ENCODE measurements at places on chromosomes 11 and 22. TPM values are rescaled to one million over a fixed set of nuclear protein-coding genes. Genes with fewer than 3 reads are reported as not detected.
A peak's percentile ranks its signal among the peaks of the same experiment; 100 is the strongest.

MYO7A gene
- total RNA-seq = not detected

GRCh38 chr11:126216526-126217305 is 5.1 kb downstream of the FAM118B start:
- no peak overlapping the region for H3K27ac ChIP-seq
- peaks cover 6% of the 10 kb centered on the region for H3K4me1 ChIP-seq
- no peaks in the 10 kb centered on the region for H3K27me3 ChIP-seq
- no peak for DNase-seq
- H3K4me3 ChIP-seq = no peak overlapping the region

BBS1 gene
- total RNA-seq = 39.1 TPM

MPZL2 gene
- total RNA-seq = not detected

DNA sequence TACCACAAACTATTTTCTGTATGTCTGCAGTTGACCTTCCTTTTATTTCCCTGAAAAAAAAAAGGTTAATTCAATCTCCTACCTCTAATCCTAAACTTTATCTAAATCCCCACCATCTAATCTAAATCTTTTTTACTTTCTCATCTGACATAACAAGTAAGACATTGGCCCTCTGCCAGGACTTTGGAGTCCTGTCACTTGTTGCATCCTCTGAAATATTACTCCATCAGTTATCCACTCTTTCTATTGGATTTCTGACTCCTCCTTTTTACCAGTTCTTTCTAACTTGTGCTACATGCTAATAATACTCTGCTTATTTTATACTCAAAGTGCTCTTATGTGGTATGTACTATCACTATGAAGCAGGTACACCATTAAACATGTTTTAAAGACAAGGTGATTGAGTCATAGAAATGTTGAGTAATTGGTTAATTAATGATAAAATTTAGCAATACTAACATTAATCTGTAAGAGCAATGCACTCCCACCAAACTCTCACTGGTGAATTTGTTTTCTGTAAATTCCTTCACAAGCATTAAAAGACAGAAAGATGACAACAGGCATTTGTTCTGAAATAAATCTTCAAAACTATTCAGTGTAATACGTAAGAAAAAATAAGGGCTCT is 914.2 kb upstream of the RAG2 start:
- H3K27ac ChIP-seq = no peak overlapping the region
- no peaks in the 10 kb centered on the region for H3K36me3 ChIP-seq
- H3K4me3 ChIP-seq = no peak overlapping the region
- H3K27me3 ChIP-seq = no peaks in the 10 kb centered on the region
- no peaks in the 10 kb centered on the region for H3K4me1 ChIP-seq

GRCh38 chr11:19959648-19960059 is 200.6 kb downstream of the DBX1 start:
- peaks cover 17% of the 10 kb centered on the region for H3K4me1 ChIP-seq
- DNase-seq = no peak
- no peak overlapping the region for H3K4me3 ChIP-seq
- no peak overlapping the region for H3K27ac ChIP-seq
- peaks cover 6% of the 10 kb centered on the region for H3K36me3 ChIP-seq
- no peaks in the 10 kb centered on the region for H3K27me3 ChIP-seq

LSP1 gene
- total RNA-seq = not detected

DNA sequence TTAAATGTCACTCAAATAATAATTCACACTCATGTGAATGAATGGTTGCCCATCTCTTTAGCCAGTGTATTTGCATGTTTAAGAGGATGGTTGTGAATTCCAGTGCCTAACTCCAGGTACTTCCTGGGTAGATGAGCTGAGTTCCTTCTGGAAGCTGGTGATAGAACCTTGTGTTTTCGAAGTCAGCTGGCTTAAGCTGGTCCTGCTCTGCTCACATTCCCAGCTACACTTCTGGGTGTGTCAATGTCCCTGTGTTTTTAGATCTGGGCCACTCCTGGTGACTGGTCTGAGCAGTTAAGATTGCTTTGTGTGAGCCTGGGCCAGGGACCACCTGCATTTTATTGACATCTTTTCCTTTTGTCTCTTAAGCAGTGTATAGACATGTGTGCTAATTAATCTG is 10.6 kb downstream of the TEAD1 start:
- H3K4me3 ChIP-seq = no peak overlapping the region
- no peaks in the 10 kb centered on the region for H3K27me3 ChIP-seq
- H3K36me3 ChIP-seq = no peaks in the 10 kb centered on the region
- peaks cover 78% of the 10 kb centered on the region for H3K4me1 ChIP-seq
- H3K27ac ChIP-seq = peak overlapping the region; percentile 75

- no peaks in the 10 kb centered on the region for H3K36me3 ChIP-seq
- peaks cover 37% of the 10 kb centered on the region for H3K27me3 ChIP-seq
- DNase-seq = no peak
- no peak overlapping the region for H3K27ac ChIP-seq
- no peak overlapping the region for H3K4me3 ChIP-seq
Measured at GRCh38 chr11:114057605-114058004, 1.9 kb upstream of the ZBTB16 start.

GRCh38 chr22:17581631-17582030 is 18.3 kb downstream of the SLC25A18 start:
- H3K27me3 ChIP-seq = no peaks in the 10 kb centered on the region
- 0 out of 2 replicates have a peak, but pooled peaks cover 5% of the 10 kb centered on the region for H3K4me1 ChIP-seq
- H3K27ac ChIP-seq = no peak overlapping the region
- DNase-seq = no peak
- no peak overlapping the region for H3K4me3 ChIP-seq
- no peaks in the 10 kb centered on the region for H3K36me3 ChIP-seq

OAF gene
- total RNA-seq = 116 TPM

DNA sequence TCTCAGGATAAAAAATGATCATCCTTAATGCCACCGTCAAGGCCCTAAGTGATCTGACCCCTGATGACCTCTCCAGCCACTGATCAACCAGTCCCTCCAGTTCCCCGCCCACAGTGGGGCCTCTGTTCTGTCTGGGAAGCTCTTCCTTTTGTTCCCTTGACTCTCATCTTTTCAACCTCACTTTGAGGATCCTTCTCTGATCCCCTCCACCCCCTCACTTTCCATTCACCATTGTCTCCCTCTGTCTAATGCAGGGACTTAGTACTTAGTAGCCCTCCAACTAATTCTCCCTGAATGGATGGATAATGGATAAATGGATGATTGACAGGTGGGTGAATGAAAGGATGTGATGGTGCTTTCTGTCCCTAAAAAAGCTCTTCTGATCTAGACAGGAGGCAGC is 45.6 kb downstream of the C11orf58 start:
- H3K4me1 ChIP-seq = peaks cover 21% of the 10 kb centered on the region
- no peak for DNase-seq
- no peak overlapping the region for H3K27ac ChIP-seq

- H3K4me1 ChIP-seq = peaks cover 4% of the 10 kb centered on the region
- DNase-seq = no peak
- H3K27ac ChIP-seq = no peak overlapping the region
- H3K4me3 ChIP-seq = no peak overlapping the region
- no peaks in the 10 kb centered on the region for H3K27me3 ChIP-seq
Measured at GRCh38 chr11:46666516-46666915, 33.9 kb downstream of the ARHGAP1 start.

RIBC2 gene
- 0.25 TPM for total RNA-seq

APOBEC3A gene
- total RNA-seq = not detected

- peaks cover 25% of the 10 kb centered on the region for H3K4me1 ChIP-seq
- H3K4me3 ChIP-seq = no peak overlapping the region
- no peaks in the 10 kb centered on the region for H3K36me3 ChIP-seq
- no peak for DNase-seq
- H3K27me3 ChIP-seq = 0 out of 2 replicates have a peak, but pooled peaks cover 4% of the 10 kb centered on the region
Measured at GRCh38 chr11:114160894-114161293, 101.4 kb downstream of the ZBTB16 start.

FLRT1 gene
- not detected for total RNA-seq

DNA sequence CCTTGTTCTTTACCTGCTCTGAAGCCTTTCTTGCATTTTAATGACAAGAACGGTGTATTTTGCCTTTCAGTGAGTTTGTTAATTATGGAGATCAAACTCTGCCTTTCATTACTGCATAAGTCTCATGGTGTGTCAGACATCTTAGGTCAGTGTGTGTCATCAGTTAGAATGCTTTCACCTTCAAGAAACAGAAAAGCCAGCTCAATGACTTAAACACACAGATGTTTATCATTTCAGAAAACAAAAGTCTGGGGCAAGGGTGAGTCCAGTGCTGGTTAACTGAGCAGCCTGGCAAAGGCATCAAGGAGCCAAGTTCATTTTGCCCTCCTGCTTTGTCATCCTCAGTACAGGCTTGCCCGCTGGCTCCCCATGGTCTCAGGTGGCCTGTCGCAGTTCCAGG is 54.5 kb downstream of the PACS1 start:
- no peaks in the 10 kb centered on the region for H3K36me3 ChIP-seq
- peak; percentile 88 for DNase-seq
- H3K4me1 ChIP-seq = peaks cover 64% of the 10 kb centered on the region
- H3K27me3 ChIP-seq = no peaks in the 10 kb centered on the region

GRCh38 chr22:23745791-23746190 is 5.1 kb downstream of the ZNF70 start:
- H3K27ac ChIP-seq = no peak overlapping the region
- no peak for DNase-seq
- 0 out of 2 replicates have a peak, but pooled peaks cover 7% of the 10 kb centered on the region for H3K4me1 ChIP-seq
- H3K27me3 ChIP-seq = no peaks in the 10 kb centered on the region
- no peaks in the 10 kb centered on the region for H3K36me3 ChIP-seq

- no peaks in the 10 kb centered on the region for H3K27me3 ChIP-seq
- H3K4me3 ChIP-seq = peak overlapping the region; percentile 96
- H3K27ac ChIP-seq = peak overlapping the region; percentile 67
Measured at GRCh38 chr11:14357881-14358728, 878 bp downstream of the RRAS2 start.

PYGM gene
- total RNA-seq = not detected

PTGDR2 gene
- not detected for total RNA-seq

RTN4R gene
- 1.4 TPM for total RNA-seq

DNA sequence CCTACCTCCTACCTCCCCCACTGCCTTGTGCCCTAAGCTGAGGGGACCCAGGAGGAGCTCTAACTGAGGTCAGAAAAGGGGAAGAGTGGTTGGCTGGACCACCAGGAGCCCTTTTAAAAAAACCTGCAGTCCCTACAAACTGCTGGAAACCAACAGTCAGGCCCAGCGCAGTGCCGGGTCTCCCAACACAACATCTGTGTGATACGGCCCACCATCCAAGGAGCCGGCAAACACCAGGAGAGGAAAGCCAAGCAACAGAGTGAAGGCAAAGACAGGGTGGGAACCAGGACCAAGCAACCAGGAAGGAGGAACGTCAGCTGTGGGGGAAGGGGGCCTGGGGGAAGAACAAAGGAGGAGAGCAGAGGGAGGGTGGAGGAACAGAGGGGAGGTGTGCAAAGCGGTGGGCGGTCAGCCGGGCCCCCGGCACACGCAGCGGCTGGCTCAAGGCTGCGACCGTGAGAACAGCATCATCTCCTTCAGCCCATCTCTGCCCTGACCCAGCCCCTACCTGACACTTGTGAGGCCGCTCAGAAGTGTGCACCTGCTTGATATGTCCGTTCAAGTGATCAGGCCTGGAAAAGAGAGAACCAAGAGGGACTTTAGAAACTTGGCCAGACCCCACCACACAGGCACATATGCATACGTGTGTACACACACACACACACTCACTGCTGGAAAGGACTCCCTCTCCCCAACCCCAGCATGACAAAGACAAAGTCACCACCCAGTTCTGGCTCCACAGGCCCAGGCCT is 3.6 kb downstream of the PATZ1 start:
- no peaks in the 10 kb centered on the region for H3K36me3 ChIP-seq
- no peak overlapping the region for H3K4me3 ChIP-seq
- H3K27ac ChIP-seq = no peak overlapping the region

DNA sequence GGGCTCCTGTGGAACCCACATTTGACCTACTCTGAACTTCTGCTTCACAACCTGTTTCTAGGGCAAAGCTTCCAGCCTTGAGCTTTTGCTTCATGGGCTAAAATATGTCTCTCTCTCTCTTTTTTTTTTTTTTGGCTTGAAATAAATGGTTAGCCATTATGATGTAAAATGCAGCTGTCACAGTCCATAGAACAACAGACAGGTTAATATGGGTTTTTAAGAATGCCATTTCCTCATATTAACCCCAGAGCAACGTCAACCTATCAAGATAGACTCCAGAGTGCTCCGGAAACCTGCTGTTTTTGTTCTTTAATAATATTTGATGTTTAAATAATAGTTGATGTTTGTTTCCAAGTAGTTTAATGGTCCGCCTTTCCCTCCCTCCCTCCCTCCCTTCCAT is 285.6 kb downstream of the TENM4 start:
- no peak for DNase-seq
- no peaks in the 10 kb centered on the region for H3K4me1 ChIP-seq
- no peaks in the 10 kb centered on the region for H3K36me3 ChIP-seq
- H3K27me3 ChIP-seq = no peaks in the 10 kb centered on the region
- no peak overlapping the region for H3K27ac ChIP-seq

GRCh38 chr22:23388517-23388890 is 191.6 kb downstream of the IGLL1 start:
- H3K27me3 ChIP-seq = no peaks in the 10 kb centered on the region
- H3K27ac ChIP-seq = no peak overlapping the region
- no peaks in the 10 kb centered on the region for H3K4me1 ChIP-seq
- no peaks in the 10 kb centered on the region for H3K36me3 ChIP-seq

All from GM23248 (cell line).